ENCODE measurements at places on chromosomes 13 and 19.

- DNase-seq = no peak
Measured at GRCh38 chr13:33015791-33016323, 366 bp upstream of the KL start.

DNA sequence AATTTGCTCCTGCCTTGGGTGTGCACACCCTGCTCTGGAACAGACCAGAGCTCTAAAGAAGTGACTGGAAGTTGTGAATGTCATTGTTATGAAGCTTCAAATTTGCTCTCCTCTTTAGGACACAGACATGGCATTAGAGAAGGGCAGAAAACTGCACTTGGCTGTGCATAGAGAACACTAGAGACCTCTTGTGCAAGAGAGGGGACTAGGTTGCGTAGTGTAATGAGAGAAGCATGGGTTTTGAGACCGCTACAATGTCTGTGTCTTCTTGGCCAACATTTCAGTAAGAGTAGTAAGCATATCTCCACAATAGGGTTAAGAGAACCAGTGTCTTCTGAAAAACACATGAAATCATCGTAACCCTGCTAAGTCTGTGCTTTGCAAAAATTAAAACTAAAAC lies 423.3 kb downstream of the SPRY2 start:
- no peak for DNase-seq

- DNase-seq = no peak
Measured at GRCh38 chr13:42715909-42716308, 65.5 kb upstream of the FAM216B start.

DNA sequence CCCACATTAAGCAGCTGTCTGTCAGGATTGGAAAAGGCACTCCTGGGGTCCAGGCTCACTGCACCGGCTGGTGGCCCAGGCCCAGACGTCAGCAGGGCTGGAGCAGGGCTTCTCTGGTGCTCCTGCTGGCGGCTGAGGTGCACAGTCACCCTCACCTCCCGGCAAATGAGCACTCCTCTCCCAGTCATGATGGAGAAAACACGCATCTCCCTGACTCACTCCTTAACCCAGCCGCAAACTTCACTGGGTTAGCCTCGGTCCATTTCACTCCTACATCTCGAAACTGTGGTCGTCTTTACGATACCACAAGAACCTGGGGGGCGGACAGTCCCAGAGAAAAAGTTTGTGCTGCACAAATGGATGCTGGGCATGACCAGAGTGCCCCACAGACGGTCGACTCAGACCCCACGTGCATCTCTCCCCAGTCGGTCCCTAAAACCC lies 3.3 kb upstream of the RASA3 start:
- DNase-seq = no peak

- DNase-seq = no peak
Measured at GRCh38 chr13:93646245-93646644, 419.6 kb downstream of the GPC6 start.

DNA sequence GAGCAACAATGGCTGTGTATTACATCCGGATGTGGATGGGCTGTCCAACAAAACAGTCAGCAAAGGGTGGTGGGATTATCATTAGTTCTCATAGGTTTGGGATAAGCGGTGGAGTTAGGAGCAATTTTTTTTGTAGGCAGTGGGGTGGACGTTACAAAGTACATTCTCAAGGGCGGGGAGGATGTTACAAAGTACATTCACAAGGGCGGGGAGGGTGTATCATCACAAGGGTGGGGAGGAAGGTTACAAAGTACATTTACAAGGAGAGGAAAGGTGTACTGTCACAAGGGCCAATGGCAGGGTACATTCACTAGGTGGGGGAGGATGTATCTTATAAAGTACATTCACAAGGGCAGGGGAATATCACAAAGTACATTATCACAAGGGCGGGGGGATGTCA lies 20.8 kb upstream of the ZNF561 start:
- no peak for DNase-seq

- DNase-seq = no peak
Measured at GRCh38 chr19:20925481-20925880, 2.4 kb downstream of the ZNF85 start.

GRCh38 chr19:53892981-53893325 lies 11.0 kb downstream of the PRKCG start:
- DNase-seq = no peak

DNA sequence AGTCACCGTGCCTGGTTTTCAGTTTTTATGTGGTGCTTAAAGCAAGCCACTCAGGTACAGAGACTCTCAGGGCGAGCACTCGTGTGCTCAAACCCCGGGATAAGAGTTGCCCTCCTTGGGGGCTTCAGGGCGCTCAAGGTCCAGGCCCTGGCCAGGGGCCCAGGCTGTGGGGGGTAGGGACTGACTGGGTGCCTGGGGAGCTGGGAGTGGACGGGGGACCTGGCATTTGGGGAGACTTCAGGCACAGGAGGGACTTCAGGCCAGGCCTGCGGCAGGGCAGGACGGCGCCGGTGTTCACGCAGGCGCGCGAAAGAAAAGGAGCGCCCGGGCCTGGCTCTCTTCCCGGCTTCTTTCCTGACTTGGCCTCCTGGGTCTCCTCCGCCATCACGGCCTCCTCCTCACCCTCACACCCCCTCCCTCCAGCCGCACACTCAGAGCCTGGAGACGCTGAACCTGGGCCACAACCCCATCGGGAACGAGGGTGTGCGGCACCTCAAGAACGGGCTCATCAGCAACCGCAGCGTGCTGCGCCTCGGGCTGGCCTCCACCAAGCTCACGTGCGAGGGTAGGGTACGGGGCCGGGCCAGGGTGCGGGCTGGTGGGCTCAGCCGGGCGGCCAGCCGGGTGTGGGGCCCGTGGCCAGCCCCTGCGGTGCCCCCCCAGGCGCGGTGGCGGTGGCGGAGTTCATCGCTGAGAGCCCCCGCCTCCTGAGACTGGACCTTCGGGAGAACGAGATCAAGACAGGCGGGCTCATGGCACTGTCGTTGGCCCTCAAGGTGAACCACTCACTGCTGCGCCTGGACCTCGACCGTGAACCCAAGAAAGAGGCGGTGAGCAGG lies 16.1 kb downstream of the NKPD1 start:
- no peak for DNase-seq

DNA sequence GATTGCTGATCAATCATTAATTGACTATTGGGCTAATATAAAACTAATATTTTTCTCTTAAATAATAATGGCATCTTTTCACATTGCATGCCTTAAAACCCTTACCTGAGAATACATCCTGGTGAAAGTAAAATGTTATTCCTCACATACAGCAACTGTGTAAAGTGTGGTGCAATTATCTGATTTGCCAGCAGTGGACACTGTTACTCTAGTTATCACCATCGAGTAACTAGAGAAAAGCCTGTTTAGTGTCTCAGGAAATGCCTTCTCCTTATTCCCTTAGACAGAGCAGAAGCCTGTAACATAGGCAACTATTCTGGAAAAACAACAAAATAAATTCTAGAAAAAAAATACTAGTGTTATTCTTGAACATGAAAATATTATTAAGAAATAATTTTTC lies 459.8 kb downstream of the FGF14 start:
- peak; percentile 45 for DNase-seq

DNA sequence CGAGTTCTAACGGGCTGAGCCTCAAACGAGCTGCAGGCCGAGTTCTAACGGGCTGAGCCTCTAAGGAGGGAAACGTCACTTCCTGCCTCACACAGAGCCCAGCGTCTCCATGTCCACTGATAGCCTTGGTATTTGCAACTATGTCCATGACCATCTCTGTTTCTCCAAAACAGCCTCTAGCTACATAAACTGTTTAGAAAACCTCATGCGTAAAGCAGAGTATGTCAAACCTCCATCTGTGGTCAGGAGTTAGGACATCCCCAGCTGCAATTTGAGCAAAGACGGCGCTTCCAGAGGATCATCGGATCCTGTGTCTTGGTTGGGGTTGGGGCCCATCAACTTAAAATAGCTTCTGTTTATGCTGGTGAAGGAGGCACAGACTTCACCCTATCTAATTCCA lies 20.8 kb downstream of the RASA3 start:
- DNase-seq = no peak

DNA sequence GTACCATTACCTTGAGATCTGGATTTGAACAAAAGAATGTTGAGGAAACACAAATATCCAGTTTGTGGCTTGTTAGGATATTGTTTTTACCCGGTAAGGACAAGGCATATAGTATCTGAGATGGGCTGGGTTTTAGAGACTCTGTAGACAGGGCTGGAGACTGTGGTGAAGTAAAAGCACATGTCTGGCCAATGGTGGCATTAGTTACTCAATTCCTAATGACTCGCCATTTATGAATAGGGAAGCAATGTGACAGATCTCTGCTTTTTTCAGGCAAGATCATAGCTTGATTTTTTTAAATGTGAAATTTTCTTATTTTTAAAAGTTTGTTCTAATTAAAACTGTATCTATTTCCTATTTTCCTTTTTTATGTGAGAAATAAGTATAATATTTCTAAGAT lies 371.1 kb upstream of the SPRY2 start:
- DNase-seq = no peak

DNA sequence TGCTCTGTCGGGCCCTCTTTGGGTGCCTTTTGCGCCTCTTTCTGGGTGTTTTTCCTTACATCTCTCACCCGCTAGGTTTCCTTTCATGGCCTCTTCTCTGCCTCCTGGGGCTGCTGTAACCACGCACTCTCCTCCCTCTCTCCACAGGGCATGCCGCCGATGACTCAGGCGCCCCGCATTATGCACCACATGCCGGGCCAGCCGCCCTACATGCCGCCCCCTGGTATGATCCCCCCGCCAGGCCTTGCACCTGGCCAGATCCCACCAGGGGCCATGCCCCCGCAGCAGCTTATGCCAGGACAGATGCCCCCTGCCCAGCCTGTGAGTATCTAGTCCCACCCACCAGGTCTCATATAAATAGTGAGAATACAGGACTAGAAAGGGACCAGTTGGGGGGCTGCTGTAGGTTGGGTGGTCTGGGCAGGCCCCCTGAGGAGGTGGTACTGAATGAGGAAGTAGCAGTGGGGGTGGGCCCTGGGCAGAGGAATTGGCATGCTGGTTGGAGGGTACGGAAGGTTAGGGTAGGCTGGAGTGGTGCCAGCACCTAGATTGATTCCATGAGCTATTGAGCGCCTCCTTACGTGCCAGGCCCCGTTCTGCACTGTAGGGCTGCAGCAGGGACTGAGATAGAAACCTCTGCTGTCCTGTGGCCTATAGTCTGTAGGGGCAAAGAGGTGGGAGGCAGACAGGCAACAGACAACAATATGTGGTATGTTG lies 11.9 kb downstream of the SNRPA start:
- DNase-seq = no peak

- no peak for DNase-seq
Measured at GRCh38 chr19:44705502-44706010, 6.6 kb downstream of the CEACAM16 start.

DNA sequence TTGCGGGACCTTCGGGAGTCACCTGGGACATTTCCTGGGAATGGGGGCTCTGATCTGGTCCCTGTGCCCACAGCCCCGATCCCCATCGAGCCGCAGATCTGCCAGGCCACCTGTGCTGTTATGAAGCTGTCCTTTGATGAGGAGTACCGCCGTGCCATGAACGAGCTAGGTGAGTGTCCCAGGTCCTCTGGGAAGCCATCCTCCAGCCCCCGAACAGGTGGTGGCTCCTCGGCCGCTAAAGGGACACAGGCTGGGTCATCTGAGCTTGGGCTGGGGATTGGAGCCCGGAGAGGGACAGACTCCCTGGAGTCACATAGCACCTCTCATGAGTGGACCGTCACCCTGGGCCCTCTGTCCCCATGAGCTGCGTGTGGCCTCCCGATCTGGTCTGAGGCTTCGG lies 8.0 kb downstream of the APC2 start:
- DNase-seq = no peak

DNA sequence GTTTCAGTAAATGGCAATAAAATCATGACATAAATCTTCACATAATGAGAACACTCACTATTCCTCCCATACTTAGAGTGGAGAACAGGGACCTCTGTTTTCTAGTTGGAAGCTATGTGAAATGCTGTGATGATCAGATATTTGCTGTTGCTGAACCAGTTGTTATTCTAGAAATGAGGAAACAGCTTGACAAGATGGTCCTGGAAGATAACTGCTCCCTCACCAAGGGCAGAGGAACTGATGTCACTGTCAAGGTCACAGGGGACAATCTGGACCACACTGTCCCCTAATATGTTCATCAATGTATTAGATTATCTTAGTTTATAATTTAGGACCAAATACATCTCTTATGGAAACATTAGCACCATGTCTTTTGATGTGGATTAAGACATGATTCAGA lies 1173.3 kb downstream of the PCDH17 start:
- DNase-seq = no peak

- DNase-seq = peak; percentile 35
Measured at GRCh38 chr13:101144808-101145419, 271.4 kb downstream of the NALCN start.

GRCh38 chr19:16366056-16366432 lies 41.4 kb downstream of the KLF2 start:
- no peak for DNase-seq

- DNase-seq = no peak
Measured at GRCh38 chr13:46630431-46631178, 77.6 kb downstream of the LRCH1 start.

DNA sequence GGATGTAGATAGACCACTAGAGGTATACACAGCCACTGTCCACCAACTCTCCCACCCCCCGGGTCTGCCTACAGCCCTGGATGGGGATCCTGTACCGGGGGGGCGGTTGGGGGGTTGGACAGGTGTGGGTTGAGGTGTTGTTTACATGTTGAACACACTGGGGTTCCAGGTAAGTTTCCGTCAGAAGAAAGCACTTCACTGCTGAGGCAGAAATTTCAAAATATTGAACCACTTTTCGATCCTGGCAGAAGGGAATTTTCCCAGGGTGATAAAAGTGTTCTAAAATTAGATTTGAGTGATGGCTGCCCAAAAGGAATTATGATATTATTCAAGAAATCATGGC lies 6.6 kb upstream of the CEACAM16 start:
- DNase-seq = no peak

- no peak for DNase-seq
Measured at GRCh38 chr13:24173795-24174194, 13.3 kb downstream of the SPATA13 start.

DNA sequence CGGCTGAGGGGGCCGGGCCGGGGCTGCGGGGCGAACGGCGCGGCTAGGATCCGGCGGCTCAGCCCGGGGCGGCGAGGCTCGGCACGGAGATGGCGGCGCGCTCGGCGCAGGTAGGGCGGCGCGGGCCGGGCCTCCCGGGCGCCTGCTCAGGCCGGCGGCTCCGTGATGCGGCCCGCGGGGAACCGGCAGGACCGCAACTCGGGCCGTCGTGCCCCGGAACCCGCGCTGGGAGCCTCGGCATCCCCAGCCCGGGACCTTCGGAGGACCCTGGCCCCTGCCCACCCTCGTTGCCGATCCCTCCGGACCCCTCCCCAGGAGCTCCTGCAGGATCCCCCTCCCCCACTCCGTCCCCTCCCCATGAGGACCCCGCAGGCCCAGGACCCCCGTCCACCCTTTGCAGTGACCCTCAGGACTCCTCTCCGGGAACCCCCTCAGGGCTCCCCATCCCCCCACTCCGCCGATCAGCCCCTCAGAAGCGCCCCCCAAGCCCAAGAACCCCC lies 304 bp downstream of the EVI5L start:
- no peak for DNase-seq

Data from NCI-H2227 treated with DMSO at 0.1 percent for 48 hours (cell line).